Type B pancreatic cell (in vitro differentiated cells): ENCODE measurements at places on chromosomes 11 and 22.

GRCh38 chr22:31503211-31503964 lies 7.1 kb downstream of the SFI1 start:
- DNase-seq, result no peak

DNA sequence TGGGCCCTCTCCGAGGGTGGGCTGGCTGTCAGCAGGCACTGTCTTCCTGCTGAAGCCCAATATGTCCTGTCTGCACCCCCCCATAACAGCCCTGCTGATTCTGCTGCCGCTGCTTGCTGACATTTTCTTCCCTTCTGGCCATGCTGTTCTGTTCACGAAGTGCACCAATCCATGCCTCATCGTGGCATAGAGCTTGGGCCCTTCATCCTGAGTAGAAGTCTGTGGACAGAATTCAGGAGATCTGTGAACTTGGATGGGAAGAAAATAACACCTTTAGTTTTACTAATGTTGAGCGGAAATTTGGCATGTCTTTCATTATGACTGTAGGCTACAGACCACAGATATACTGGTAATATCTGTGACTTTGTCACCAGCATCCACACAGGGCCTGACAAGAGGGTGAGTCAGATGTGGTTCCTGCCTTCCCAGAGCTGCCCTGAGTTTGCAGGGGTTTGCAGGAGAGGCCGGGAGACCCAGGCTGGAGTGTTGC lies 14.1 kb upstream of the KIAA0930 start:
- no peak for DNase-seq

DNA sequence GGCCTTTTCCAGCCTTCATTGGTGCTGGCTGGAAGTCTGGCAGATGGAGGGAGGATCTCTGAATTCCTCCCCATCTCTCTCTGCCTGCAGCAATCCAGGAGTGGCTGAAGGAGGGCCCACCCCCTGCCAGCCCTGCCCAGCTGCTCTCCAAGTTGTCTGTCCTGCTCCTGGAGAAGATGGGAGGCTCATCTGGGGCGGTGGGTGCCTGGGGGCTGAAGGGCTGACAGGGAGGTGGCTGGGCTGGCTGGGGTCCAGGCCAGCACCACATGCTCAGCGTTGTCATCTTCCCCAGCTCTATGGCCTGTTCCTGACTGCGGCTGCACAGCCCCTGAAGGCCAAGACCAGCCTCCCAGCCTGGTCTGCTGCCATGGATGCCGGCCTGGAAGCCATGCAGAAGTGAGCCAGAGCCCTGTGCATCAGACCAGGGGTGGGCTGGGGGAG lies 12.2 kb downstream of the TKFC start:
- no peak for DNase-seq

DNA sequence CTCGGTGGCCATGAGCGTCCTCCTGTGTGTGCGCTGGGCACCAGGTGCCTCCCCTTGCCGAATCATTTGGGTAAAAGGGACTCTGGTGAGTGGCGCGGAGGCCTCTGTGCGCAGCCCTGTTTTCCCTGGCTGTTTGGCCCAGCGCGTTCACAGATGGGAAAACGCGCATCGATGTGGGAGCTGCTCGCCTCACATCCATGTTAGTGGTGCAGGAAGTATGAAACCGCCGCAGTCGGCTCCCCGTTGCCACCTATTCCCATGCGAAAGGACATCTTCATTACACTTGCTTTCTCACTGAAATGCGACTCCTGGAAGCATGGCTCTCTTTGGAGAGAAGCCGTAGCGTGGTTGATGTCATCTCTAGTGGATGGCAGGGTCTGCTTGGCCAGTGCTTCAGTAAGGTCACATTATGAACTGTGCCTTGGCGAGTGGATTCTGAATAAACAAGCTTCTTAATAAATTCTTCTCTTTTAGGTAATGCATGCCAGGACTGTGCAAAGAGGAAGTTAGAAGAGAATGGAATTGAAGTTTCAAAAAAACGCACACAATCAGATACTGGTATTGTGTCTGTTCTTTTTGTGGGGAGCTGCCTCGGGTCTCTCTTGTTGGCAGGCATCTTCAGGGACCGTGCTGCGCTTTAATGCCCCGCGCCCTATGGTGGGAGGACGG lies 26.3 kb downstream of the FAM118A start:
- no peak for DNase-seq

- DNase-seq, result no peak
Measured at GRCh38 chr22:36954251-36955014, 41.0 kb downstream of the CSF2RB start.

DNA sequence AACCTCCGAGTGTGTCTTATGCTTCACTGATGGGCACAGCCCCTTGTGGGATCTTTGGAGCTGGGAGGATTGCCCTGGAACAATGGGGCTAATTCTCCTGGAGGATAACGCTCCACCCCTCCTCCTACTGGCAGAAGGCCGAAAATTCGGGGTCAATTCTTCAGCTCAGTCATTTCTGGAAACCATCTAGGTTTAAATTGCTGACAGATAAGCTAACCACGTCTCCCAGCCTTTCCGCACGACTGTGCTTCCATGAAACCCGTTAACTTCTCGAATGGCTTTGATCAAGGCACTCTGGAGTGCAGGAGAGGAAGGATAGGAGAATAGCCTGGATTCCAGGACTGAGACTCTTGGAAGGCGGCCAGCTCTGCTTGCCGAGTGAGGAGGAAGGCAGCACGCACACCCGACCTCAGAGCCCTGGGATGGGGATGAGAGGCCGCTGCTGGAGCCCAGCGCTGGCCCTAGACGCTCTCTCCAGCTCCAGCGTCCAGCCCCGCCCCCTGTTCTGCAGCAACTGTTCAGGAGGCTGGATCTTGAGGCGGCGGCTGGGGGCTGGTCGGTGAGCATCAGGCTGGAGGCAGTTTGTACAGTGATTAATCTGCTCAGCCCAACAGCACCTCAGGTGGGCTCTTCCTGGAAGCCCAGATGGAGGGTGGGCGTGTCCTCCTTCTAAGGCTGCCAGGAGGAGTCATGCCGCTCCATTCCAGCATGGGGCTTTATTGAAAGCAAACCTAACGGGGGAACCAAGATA lies 176.7 kb upstream of the NCAM1 start:
- no peak for DNase-seq

DNA sequence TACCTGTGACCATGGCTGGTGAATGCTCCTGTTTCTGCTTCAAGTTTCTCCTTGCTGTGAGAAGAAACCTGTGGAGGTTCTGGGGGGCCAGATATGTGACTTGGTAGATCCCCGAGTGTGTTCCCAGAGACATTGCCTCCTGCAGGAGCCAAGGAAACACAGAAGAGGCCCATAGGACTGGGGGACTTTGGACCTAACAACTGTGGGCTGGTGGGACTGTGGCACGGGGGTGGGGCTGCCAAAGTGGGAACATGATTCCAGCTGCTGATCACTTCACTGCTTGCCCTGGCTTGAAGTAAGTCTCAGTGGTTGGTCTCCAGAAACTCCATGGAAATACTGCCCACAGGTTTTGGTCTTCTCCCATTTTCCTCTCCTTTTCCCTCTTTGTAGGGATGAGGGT lies 4.1 kb upstream of the NR1H3 start:
- DNase-seq, result no peak

DNA sequence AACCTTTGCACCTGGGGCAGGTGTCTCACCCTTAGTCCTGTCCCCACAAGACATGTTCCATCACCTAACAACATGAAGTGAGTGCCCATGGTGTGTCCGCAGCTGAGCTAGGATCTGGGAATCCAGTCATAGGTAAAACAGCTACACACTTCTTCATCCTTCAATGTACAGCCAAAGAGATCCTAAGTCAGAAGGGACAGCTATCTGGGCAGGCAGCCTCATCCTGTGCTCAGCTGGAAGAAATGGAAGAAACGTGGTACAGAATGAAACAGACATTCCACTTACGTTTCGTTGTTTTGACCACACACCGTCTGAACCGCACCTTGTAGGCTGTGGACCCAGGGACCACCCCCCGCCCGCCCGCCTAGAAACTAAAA lies 30.8 kb downstream of the PDGFB start:
- DNase-seq, result no peak

GRCh38 chr11:116851626-116852025 lies 14.2 kb upstream of the APOA1 start:
- no peak for DNase-seq

DNA sequence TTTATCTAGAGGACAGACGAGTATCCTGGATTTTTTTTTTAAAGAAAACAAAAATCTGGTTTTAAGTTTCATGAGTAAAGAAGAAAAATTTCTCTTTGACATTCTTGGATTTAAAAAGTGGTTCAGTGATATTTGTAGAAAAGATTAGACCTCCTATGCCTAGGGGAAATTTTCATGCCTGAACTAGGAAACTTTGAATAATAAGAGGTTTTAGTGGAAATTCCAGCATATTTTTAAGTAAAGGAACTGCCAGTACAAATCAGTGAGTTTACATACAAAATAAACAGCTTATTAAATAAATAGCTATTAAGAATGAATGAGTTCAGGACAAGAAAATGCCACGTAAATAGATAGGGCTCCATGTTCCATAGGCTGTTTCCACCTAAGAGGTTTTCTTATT lies 17.5 kb downstream of the JAM3 start:
- no peak for DNase-seq

GRCh38 chr22:40749829-40750228 lies 69.3 kb downstream of the SLC25A17 start:
- no peak for DNase-seq

GRCh38 chr22:50082197-50082715 lies 3.0 kb downstream of the MLC1 start:
- DNase-seq, result no peak

DNA sequence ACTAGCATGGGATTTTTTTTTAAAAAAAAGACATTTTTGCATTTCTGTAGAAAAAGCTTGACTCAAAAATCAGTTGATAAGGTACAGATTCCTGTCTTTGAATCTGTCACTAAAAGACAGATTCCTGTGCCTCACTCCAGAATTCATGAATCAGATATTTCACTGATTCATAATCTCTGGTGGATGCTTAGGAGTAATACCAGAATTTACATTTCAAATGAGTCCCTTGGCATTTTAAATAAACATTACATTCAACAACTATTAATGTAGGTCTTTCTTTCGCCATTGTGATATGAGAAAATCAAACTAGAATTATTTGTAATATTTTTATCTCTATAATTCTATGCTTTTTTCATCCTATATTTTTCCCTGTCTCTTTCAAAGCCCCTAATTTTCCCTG lies 128.3 kb downstream of the APIP start:
- no peak for DNase-seq

GRCh38 chr11:12792590-12792989 lies 118.4 kb downstream of the TEAD1 start:
- DNase-seq, result no peak

GRCh38 chr22:38417252-38418060 lies 37.5 kb downstream of the KCNJ4 start:
- no peak for DNase-seq
